Brain microvascular endothelial cell (primary cell): ENCODE measurements at places on chromosomes 16 and 17.

DNA sequence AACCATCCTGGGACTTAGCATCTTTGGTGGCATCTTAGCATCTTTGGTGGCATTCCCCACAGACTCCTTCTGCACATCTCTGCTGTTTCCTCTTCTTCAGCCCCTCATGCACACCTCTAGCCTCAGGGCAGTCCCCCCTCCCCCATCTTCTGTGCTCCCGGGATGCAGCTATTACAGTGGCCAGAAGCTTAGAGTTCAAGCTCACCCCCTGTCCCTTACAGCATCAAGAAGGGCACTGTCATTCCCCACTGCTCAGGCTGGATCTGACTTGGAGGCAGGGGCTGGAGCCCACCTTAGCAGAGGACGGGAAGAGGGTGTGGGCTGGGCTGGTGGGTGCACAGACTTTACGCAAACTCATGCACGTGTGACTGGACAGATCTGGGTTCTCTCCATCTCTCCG is 650 bp downstream of the EPN3 start:
- no peak for DNase-seq

DNA sequence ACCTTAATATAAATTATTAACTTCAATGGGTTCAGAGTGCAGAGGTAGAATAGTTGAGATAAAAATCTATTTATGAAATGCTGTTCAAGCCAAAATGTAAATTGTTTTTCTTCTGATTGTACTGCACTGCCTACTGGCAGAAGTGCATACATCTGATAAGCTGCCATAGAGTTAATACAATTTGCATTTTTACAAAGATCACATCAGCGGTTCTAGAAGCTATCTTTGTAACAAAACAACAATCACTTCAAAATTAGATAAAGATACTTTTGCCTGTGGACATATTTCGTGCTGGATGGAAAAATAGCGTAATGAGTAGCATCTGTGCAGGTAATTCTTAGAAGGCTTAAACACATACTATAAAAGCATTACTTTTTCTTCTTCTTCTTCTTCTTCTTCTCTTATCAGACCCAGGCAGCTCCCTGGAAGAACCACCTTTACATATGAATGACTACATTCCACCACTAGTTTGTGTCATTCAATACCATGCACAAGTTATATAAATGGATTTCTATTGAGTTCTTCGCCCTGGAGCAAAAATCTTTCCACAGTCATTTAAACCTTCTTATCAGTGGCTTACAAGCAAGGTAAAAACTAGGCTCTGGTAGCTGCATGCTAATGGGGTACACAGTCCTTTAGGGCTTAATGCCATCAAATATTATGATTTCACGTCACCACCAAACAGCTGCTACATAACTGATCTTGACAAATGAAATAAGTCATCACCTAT is 47.0 kb downstream of the SYNRG start:
- no peak for DNase-seq

- peak; percentile 72 for DNase-seq
Observed at GRCh38 chr17:17476865-17477467, at the start of gene MED9. MED9 (plus strand) TSS chr17:17477000; CDS start chr17:17477042, 42 bp downstream.

DNA sequence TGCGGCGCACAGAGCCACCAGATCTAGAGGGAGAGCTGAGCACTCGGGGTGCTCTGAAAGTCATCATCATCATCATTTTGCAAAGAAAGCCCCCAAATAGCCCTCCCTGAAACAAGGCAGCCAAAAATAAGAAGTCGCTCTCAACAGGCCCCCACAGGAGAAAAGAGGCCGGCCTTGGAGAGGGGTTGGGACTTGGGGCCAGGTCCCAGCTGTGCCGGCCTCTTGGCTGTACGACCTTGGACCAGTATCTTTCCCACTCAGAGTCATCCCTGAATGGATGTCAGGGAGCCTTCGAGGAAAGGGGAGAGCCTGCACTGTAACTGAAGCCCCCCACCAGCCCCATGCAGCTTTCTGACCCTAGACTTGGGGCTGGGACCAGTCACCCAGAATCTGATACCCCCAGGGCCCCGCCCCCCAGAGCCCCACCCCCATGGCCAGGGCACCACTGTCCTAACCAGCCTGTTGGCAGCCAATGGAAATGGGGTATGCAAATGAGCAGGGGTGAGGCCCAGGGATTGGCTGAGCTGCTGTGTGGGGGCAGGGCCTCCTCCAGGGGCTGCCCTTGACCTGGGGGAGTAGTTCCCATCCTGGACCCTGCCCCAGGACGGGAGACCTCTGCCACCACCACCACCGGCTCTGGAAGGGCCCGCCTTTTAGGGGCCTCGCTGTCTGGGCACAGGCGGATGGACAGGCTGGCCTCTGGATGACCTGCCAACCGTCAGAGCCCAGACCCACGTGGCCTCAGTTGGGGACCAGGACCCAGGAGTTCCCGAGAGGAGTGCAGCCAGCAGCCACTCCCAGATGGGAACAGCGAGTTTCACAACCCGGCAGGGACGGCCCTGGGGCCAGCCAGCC is 15.4 kb downstream of the ZFPM1 start:
- no peak for DNase-seq

DNA sequence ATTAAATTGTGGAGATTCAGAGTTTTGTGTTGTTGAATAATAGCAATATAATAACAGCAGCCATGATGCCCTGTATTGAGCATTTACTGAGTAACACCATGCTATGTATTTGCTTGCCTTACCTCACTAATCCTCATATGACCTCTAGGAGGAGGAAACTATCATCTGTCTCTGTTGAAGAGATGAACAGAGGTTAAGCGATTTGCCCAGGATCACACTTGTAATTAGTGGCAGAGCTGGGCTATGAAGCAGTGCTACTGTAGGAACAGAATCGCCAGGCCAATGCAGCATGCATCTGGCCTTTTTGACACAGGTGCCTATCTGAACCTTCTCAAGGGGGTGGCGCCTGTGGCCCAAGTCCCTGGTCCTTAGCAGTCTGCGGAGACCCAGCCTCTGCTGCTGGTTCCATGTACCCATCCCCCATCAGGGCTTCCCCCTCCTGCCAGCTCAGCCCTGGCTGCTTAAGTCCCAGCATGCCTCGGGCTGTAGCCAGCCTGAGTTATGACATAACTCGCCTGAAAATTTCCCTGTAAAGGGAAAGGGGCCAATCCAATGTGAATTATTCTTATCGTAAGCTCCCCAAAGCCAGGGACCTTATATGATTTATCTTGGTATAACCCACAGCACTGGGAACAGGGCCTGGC is 50.4 kb upstream of the HS3ST2 start:
- DNase-seq: no peak

DNA sequence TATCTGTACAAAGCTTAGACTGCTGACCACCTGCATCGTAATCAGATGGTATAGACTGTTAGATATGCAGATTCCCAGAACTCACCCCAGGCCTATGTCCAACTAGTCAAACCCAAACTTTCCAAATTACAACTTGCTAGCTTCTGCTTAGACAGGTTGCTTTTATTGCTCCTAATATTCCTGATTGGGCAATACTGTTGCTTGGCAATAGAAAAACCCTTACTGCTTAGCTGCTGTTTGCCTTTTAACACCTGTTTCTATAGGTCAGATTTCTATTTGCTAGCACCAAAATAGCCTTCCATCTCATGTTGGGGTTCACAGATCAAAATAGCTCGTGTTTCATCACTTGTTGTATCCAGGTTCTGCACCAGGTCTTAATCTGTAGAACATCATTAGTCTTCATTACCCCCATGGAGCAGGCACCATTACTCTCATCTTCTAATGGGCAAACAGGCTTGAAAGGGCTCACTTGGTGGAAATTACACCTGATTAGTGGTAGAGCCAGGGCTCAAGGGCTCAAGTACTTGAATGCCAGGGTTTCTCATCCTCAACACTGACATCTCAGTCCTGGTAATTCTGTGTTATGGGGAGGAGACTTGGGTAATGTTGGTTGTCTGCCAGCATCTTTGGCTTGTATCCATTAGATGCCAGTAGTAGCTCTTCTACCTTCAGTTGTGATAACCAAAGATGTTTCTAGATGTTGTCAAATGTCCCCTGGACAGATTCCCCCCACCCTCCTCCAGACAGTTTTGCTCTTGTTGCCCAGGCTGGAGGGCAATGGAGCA is 2.7 kb downstream of the ZP2 start:
- DNase-seq: no peak

DNA sequence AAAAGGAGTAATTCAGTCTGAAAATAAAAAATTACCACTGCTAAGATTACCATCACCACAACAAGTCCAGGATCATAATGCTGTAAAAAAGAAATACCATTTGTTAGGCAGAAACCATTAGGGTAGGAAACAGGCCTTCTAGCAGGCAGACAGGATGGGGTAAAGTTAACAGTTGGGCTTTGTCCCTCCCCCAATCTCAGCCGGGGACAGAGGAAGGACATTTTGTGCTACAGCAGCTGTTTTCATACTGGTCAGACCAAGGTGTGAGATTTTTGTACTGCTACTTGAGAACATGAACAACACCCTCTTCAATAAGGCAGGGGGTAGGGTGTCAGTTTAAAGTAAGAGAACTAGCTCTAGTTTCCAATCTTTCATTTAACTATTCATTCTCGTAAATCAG is 49.2 kb upstream of the ITGA2B start:
- no peak for DNase-seq

- DNase-seq: peak; percentile 22
Observed at GRCh38 chr16:70267516-70267915, 15.8 kb upstream of the EXOSC6 start.

DNA sequence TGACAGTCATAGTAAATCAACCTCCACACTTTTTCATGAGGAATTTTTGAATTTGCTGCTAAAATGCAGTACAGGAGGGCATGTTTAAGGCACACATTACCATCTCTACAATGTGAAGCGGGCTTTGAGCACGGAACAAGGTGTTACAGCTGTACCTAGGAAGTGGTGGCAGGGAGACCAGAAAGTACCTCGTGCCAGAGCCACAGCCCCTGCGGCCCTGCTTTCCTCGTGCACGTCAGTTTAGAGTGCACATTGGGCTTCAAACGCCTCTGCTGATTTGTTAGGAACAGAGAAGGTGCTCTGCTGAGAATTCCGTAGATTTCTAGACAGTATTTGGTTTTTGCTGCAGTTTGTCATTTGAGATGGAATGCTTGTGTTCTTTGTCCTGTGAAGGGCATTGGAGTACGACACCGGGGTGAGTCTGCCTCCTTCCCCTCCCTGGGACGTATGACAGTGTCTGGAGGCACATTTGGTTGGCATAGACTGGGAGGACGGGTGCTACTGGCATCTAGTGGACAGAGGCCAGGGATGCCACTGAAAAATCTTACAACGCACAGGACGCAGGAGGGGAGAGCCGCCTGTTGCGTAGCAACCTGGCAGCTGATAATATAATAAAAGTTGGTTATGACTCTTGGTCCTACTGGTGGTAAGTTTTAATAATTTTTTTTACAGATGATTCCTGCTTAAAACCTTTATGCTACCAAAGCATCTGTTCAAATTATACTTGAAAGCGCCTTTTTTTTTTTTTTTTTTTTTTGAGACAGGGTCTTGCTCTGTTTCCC is 9.1 kb downstream of the FOXK2 start:
- peak; percentile 33 for DNase-seq

DNA sequence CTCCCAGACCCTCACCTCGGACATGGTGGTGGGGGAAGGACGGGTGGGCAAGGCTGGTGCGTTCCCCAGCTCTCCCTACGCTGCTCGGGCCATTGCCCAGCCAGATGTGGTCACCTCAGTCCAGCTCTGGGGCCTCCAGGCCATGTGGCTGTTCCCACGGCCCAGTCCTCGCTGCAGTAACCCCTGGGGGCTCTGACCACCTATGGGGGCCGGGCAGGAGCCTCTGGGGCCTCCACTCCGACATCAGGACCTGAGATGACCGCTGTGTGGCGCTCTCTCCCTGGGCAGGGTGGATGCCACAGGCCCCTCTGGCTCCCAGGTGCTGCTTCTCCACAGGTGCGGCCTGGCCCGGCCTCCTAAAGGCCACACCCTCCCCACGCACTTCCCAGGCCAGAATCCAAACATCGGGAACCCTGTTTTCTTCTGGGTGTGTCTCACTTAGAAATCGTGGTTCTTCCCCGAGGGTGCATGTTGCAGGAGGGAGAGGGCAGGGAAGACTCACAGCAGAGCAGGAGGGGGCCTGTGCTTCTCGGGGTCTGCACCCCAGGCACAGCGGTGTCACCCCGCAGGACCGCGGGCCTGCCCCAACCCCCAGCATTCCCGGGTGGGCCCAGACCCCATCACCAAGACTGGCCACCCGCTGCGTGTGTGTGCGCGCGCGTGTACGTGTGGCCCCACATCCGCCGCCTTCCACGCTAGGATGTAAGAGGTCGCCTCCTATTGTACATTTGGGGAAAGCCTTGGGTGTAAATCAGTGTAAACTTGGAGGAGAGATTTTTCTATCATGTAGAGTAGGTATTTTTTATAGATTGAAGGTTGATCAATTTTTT is 5.9 kb upstream of the CAPN15 start:
- DNase-seq: no peak

DNA sequence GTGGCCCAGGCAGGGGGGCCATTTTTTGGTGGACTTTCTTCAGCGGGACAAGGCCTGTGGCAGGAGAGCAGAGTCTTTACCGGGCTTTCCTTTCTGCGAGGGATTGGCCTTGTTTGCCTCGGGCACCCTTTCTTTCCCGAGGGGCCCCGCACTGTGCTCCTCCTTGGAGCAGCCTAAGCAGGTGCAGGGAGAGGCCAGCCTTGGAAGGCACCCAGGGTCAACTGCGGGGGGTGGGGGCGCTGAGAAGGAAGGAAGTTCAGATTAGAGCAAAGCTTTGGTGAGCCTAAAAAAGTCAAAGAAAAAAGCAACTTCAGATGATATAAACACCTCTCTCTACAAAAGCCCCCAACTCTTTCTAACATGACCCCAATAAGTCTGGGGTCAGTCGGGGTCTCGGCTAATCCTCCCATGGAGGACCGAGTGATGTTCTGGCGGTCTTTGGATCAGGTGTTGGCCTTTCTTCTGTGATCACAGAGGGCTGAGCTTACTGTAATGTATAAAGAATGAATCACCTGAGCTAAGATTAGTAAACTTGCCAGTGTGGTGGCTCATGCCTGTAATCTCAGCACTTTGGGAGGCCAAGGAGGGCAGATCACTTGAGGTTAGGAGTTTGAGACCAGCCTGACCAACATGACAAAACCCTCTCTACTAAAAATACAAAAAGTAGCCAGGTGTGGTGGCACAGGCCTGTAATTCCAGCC is 63.0 kb downstream of the PGS1 start:
- no peak for DNase-seq

DNA sequence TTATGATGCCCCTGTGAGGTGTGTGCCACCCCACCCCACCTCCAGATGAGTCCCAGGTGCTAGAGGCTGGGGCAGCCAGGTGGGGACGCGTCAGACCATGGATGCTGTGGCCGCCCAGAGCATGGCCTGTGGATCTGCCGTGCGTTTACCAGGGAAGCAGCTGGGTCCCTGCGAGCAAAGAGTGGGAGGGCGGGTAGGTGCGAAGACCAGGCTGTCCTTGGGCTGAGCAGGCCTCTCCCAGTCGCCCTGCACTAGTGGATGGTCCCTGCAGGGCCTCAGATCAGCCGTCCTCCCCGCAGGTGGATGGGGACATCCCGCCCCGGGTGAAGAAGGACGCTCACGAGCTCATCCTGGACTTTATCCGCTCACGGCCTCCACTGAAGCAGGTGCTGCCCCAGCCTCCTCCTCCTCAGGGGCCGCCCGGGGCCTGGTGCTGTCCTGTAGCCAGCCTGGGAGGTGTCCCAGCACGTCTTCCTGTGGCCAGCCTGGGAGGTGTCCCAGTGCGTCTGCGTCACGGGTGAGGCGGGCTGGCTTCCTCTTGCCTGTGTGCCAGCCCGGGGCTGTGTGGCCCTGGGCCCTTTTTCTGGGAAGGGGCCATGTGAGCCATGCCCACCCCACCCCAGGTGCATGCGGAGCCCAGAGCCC is 18.0 kb upstream of the TCF25 start:
- DNase-seq: no peak
